Left lung (tissue), 14 donors: ENCODE measurements at places on chromosomes 2 and 18. TPM values are rescaled to one million over a fixed set of nuclear protein-coding genes. Genes with fewer than 3 reads are reported as not detected.
A peak's percentile ranks its signal among the peaks of the same experiment; 100 is the strongest.

Gene HOXD9
- 0.48 TPM for polyA plus RNA-seq

Gene HRH4
- not detected for polyA plus RNA-seq

Gene NEUROD1
- polyA plus RNA-seq, result 0.95 TPM

Gene STARD7
- 99.2 TPM for polyA plus RNA-seq

Gene LOXL3
- 10.7 TPM for polyA plus RNA-seq

Gene UGT1A8
- not detected for polyA plus RNA-seq

Gene RAX
- not detected for polyA plus RNA-seq

Gene GLS
- polyA plus RNA-seq, result 121 TPM

Gene DPP10
- polyA plus RNA-seq, result 7.3 TPM

- peak; percentile 45 for DNase-seq
These were observed 995 bp upstream of the RTN4 start for GRCh38 chr2:55051026-55051866.

- DNase-seq, result no peak
These were observed 106.0 kb upstream of the TAF1B start for GRCh38 chr2:9737053-9737875.

- DNase-seq, result no peak
These were observed 285.2 kb downstream of the MYCN start for GRCh38 chr2:16225545-16225944.

- DNase-seq, result no peak
These were observed 40.2 kb downstream of the ONECUT2 start for GRCh38 chr18:57475408-57475807.

- DNase-seq, result no peak
These were observed 90.4 kb downstream of the GULP1 start for GRCh38 chr2:188382107-188382506.

DNA sequence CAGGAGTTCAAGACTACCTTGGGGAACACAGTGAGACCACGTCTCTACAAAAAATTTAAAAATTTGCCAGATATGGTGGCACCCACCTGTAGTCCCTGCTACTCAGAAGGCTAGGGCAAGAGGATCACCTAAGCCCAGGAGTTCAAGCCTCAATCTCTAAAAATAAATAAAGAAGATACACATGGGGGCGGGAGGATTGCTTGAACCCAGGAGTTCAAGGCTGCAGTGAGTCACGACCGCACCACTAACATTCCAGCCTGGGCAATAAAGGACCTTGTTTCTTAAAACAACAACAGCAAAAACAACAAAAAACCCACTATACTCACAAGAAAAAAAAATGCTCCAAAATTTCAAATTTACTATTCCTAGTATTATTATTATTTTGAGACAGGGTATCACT lies 10.0 kb upstream of the ICA1L start:
- no peak for DNase-seq

DNA sequence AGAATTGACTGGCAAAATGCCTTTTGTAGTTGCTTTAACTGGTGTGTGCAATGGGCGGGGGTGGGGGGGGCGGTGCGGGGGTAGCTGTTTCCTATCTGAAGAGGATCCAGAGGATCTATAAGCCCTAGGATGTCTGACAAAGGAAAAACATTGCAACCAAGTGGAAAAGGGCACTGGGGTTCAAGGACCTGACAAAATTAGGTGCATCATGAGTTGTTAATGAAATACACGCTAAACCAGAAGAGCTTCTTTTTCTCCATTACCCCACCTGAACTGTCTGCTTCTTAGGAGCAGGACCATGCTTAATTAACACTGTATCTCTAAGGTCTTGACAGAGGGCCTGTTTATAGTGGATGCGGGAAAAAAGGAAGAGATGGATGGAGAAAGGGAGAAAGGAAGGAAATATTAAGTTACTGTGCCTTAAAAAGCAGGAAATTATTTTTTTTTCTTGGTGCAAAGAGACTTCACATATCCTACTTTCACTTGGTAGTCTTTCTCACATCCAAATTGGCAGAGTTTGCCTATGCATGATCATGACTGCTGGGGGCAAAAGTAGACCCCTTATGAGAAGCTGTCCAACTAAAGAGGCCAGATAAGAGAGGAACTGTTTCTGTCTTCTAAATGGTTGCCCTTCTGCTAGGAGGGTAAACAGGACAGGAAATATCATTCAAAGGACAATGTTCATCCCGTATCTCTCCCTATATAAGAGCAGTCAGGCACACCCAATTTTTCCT lies 4.6 kb downstream of the RND3 start:
- DNase-seq, result no peak

DNA sequence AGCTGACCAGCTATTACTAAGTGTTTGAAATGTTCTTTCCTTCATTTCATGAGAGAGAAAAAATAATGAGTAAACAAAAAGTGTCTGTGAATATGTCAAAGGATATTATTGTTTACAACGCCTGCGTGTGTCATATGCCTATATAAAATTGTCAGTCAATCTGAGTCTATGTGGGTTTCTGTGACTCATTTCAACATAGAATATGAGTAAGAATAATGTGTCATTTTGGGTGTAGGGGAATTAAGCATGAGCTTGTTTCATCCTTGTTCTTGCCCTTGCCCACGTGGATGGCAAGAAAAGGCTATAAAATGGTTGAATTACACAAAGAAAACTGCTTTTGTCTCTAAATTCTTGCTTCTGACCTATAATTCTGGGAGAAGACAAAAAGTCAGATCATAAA lies 466.0 kb downstream of the PTH2R start:
- no peak for DNase-seq
